GOT3 (cell line): ENCODE measurements at places on chromosomes 16 and 17.

DNA sequence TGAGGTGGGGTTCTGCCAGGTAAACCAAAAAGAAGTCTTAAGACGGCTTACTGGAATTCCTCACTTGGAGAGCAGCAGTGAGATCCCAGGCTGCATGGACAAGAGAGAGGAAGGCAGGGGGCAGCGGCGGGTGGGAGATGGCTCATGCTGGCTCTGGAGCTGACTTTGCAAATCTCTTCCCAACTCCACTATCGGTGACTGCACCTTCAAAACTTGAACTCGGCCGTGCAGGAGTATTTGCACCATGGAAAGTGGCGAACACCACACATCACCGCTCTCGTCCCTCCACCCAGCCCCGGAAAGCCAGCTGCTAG lies 16.7 kb downstream of the CA5A start:
- DNase-seq, result no peak

DNA sequence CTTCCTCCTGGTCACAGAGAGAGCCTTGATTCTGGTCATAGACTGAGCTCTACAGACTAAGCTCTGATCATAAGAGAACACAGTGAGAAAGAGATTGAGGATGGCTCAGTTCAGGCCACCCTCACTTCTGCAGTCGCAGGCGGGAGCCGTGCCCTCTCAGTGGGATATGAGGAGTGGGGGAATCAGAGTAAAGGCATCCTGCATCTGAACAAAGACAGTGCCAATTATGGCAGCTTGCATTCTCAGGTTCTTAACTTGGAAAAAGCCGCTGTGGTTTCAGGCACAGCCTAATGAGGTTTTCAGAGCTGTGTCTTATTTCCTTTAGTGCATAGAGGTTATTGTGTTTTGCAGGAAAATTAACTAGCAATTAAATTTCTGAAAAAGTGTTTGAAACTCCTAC lies 134.4 kb upstream of the NLRP1 start:
- no peak for DNase-seq

- no peak for DNase-seq
Measured at GRCh38 chr16:81838794-81839193, 59.7 kb downstream of the PLCG2 start.

DNA sequence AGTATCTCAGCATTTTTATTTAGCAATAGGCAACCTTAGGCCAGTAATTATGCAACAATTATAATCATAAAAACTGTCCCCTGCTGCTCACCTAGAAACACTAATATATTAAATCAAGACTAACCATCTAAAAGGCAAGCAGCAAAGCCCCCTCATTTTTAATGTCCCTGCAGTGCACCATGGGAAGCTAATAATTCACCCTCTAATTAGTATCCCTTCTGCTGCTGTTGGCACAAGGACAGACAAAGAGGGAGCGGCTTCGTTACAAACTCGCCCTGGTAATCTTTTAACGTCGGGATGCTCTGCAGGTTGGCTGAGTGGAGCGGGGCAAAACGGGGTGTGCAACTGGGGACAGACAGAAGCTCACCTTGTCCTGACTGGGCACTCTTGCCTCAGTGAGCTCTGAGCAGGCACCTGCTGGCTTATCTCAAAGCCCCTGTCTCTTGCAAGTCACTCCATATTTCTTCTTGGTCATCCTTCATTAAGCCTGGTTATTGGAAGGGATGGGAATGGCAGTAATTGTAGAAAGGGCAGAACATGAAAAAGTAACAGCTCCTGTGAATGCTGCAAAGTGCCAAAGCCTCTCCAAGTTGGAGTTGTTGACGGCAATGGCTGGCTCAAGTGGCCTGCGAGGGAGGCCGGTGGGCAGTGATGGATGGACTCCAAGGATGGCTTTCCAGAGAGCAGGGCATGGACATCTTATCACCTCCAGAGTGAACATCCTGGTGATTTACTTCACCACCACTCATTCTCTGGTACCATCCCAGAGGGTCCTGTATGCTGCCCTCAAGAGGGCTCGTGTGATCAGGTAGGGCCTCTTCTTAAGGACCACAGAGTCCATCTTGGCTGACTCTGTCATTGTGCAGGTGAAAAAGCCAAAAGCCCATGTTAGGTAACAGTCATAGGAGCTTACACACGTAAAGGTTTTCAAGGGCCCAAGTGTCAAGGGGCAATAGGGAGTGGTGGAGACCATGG lies 219.6 kb upstream of the N4BP1 start:
- DNase-seq, result no peak

- DNase-seq, result no peak
Measured at GRCh38 chr17:80509311-80509710, 32.9 kb upstream of the NPTX1 start.

DNA sequence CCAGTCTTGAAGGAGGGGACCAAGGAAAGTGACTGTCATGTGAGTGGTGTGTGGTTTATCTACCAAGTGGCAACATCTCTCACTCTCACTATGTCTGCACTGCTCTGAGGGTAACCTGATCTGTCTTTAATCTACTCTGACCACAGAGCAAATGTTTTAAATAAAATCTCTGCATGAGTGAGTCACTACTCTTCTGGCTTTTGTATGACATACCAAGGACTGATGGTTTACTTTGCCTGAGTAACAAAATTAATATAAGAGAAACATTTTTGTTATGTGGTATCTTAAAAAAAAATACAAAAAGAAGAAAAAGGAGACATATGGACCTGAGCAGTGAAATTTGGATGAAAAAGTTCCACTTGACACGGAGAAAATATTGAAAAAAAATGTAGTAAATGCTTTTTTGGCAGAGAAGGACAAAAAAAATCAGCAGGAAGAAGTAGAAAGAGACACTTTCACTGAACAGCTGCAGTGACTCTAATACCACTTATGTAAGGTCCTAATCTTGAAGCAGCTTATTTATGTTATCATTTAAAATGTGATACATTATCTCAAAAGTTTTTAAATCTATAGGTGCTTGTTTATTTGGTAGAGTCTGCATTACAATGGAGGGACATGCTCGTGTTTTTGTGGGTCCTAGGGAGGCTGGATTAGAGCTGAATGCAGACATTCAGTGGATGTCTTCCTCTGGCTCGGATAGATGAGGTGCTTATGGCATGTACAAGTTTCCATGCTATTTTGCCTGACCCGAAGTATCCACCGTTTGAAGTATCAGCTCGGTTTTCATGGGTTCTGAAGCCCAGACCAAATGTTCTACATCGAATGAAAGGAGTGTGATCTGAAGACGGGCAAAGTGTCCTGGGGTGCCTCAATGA lies 240.7 kb downstream of the MAP2K6 start:
- DNase-seq, result no peak

- no peak for DNase-seq
Measured at GRCh38 chr17:78889531-78889930, 13.5 kb downstream of the CEP295NL start.
